ENCODE measurements at places on chromosomes 1 and 21.

GRCh38 chr1:53442299-53442698 lies 16.9 kb upstream of the DMRTB1 start:
- H3K4me3 ChIP-seq: no peak overlapping the region
- H3K36me3 ChIP-seq: no peaks in the 10 kb centered on the region
- no peaks in the 10 kb centered on the region for H3K27me3 ChIP-seq
- no peak overlapping the region for H3K27ac ChIP-seq
- H3K4me1 ChIP-seq: no peaks in the 10 kb centered on the region

DNA sequence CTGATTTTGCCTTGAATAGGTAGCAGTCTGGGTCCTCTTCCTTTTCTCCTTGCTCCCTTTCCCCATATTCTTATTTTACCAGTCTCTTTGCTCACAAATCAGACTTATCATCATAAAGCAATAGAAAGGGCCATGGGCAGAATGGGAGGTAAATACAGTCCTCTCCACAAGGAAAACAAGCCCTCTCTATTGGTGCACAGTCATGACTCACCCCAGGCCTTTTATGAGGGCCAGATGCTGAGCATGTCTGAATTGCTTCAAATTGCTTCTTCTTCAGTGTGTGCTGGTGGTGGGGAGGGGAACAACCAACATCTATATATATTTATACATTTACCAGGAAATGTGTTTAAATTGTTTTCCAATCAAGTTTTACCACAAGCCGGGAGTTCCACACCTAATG lies 75.2 kb downstream of the GFI1 start:
- H3K4me1 ChIP-seq: no peaks in the 10 kb centered on the region
- H3K27me3 ChIP-seq: no peaks in the 10 kb centered on the region
- no peak overlapping the region for H3K27ac ChIP-seq
- H3K4me3 ChIP-seq: no peak overlapping the region
- DNase-seq: no peak

DNA sequence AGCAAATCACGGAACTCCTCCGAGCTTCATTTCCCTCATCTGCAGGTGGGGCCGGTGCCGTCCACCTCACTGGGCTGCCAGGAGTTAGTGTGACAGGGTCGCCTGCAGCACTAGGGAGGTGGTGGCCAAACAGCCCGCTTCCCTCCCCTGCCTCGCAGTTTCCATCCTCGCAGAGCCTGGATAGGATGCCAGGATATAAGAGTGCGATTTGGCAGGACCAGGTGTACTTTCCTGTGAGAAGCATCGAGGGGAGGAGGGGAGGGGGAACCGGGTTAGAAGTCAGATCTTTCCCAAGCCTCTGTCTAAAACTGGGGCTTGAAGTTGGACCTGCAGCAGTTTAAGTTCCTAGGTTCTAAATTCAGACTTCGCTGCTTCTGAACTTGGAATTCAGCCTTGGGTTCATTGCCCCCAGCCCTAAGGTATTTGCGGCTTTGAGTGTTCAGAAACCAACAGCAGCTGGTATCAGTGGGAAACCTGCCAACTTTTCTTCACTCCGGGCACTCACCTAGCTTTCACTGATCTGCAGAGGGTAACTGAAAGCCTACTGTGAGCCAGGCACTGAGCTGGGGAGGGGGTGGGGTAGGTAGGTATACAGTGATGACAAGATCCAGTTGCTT lies 1.7 kb upstream of the JUN start:
- H3K36me3 ChIP-seq: peaks cover 9% of the 10 kb centered on the region
- peaks cover 29% of the 10 kb centered on the region for H3K4me1 ChIP-seq
- no peaks in the 10 kb centered on the region for H3K27me3 ChIP-seq

GRCh38 chr1:226098870-226099835 lies 36.6 kb downstream of the H3-3A start:
- DNase-seq: no peak
- H3K36me3 ChIP-seq: no peaks in the 10 kb centered on the region
- no peak overlapping the region for H3K27ac ChIP-seq
- no peaks in the 10 kb centered on the region for H3K27me3 ChIP-seq

- DNase-seq: no peak
- no peaks in the 10 kb centered on the region for H3K27me3 ChIP-seq
- peaks cover 11% of the 10 kb centered on the region for H3K4me1 ChIP-seq
- no peak overlapping the region for H3K27ac ChIP-seq
Measured at GRCh38 chr1:31183927-31184554, 55.6 kb downstream of the NKAIN1 start.

DNA sequence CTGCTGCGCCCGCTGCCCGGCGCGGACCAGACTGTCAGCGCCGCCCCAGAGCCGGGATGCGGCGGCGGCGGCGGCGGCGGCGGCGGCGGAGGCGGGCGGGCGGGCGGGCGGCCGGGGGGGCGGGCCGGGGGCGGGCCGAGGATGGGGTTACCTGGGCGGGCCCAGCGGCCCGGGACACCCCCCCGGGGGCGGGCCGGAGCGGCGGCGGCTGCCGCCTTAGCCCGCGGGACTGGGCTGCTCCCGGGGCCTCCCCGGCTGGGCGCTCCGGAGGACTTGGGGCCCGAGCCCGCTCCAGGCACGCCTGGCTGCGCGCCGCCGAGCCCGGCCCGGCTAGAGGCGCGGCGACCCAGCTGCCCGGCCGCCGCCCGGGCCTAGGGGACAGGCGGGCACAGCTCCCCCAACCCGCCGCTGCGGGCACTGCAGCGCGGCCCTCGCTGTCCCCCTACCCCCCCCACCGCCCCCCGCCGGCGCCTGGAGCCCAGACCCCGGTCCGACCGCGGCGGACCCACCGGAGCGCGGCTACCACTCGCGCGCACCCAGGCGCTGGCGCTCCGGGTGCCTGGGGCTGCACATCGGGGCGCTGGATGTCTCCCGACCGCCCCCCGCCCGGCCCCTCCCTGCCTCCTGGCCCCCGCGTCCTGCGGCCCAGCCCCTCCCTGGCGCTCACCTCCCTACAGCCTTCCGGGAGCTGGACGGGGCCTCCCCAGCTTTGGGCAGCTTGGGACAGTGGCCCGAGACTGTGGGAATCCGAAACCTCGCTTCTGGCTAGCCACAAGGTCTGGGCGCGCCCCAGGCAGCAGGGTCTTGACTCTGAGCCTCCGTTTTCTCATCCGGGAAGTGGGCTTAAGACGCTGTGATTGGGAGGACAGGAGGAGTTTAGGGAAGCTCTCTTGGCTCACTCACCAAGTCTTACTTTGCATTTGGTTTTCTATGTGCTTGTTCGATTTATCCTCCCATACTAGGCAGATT lies at the start of gene WNT4:
WNT4 (minus strand) TSS at position 33 of the 969 bp plus-strand sequence. CDS start 175 bp downstream, outside the sequence.
- no peaks in the 10 kb centered on the region for H3K27me3 ChIP-seq
- H3K36me3 ChIP-seq: no peaks in the 10 kb centered on the region
- no peak within 1 kb of the TSS for H3K27ac ChIP-seq
